Thyroid gland (tissue), 4 donors: ENCODE measurements at places on chromosomes 1 and 21. TPM values are rescaled to one million over a fixed set of nuclear protein-coding genes. Genes with fewer than 3 reads are reported as not detected.

SLC1A7 gene
- 0.13 TPM for total RNA-seq

RGSL1 gene
- not detected for total RNA-seq

NHLH1 gene
- not detected for total RNA-seq

CFAP141 gene
- total RNA-seq: not detected

CACNA1S gene
- total RNA-seq: not detected

RGS1 gene
- 26.2 TPM for total RNA-seq
